ENCODE measurements at places on chromosomes 1 and 21.
A peak's percentile ranks its signal among the peaks of the same experiment; 100 is the strongest.

DNA sequence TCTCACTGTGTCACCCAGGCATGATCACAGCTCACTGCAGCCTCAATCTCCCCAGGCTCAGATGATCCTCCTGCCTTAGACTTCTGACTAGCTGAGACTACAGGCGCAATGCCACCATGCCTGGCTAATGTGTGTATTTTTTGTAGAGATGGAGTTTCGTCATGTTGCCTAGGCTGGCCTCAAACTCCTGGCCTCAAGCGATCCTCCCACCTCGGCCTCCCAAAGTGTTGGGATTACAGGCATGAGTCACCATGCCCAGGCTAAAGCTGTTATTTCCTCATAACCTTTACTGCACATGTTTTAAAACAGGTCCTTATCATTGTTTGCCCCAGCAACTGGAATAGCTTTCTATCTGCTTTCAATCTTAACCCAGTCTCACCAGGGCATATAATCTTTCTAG is 2.9 kb downstream of the SARS1 start:
- DNase-seq: peak; percentile 51

DNA sequence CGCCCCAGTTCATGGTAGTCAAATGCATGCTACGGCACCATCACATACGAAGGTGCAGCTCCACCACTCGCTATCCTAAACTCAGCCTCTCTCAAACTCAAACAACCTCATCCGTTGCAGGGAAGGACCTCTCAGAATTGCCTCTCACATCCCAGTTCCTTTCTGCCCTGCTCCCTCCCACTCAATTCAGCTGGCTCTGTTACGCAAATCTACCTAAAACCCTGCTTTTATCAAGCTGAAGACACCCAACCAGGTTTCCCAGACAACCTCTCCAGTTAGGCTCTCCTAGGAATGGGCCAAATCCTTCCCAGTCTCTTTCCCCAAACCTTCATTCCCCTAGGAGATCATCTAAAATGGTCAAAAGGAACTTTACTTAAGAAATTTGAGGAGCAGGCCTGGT is 62.9 kb downstream of the CLSTN1 start:
- DNase-seq: no peak

GRCh38 chr1:230919207-230919606 is 50.9 kb upstream of the C1orf198 start:
- DNase-seq: no peak

DNA sequence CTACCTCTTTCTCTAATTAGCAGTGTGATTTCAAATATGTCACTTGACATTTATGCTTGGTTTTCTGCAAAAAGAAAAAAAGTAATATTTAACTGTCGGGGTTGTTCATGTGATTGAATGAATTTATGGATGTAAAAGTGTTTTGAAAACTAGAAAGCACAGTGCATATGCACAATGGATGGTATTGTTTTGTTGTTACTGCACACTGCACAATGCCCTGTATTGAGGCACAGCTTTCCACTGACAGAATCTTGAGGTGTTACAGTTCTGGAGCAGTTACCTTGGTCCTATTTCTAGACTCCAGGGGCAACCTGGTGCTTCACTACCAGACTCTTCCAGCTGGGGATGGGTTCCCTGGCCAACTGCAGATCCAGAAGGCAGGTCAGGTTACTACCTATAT is 116.8 kb upstream of the L1TD1 start:
- no peak for DNase-seq

DNA sequence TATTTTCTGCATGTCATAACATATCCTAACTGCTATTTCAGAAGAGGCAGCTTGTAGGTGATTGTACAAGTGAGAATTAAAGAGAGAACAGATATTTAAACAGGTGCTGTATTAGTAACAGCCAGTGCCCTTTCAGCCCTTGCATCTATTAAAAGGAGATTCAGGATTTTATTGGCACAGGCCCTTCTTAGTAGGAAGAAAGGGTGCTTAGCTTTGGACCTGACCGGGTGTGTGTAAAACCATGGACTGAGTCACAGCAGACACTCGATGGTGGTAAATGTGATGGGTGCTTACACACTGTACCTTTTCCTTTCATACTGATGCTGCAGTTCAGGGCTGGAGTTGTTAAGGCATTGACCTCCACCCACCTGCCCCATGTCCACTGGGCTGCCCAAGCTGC is 12.7 kb upstream of the CD101 start:
- DNase-seq: no peak

DNA sequence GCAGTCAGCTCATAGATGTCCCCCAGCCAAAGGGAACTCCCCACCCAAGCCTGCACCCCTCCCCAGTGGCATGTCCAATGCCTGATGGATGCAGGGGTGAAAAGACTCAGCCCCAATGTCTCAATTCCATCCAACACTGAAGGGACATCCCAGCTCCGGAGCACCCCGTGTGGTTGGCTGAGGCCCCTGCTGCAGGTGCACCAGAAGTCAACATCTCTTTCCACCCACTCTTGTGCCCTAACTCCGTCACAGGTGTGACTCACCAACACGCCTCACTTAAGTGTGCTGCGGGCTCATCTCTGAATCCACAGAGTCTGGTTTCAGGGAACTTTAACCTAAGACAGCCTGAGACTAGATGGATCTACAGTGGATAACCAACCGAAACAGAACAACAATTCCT is 40.9 kb upstream of the ZBTB18 start:
- DNase-seq: no peak

DNA sequence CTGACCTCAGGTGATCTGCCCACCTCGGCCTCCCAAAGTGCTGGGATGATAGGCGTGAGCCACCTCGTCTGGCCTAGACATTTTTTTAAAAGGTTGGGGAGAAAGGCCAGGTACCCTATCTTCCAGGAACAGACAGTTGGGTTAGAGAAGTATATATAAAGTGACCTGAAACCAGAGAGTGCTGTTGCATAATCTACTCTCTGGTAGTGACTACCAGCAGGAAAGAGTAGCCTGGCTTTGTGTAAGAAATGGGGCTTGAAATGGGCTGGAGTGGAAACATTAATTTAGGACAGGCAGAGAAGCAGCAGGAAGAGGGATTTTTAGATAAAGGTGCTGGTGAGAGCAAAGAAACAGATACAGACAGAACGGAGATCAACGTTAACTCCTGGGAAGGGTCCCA is 125.8 kb upstream of the HOOK1 start:
- no peak for DNase-seq

DNA sequence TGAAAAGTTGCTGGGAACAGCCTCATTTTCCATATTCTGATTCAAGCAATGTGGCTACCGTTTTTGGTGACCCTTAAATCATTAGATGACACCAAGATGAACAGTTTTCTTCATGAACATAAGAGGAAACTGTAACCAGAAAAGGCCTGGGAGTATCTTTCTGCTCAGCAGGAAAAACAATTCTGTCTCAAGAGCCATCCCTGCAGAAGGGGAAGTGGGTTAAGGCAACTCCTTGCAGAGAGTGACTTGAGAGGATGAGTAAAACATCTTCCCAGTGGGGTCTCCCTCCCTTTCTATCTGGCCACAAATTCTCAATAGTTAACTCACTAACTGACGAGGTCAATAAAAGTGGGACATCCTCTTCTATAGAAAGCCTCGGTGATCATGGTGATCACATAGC is 187.6 kb upstream of the NRIP1 start:
- DNase-seq: no peak

- no peak for DNase-seq
Observed at GRCh38 chr1:59903141-59903754, 23.3 kb downstream of the CYP2J2 start.
